ENCODE measurements at places on chromosomes 4 and X.

DNA sequence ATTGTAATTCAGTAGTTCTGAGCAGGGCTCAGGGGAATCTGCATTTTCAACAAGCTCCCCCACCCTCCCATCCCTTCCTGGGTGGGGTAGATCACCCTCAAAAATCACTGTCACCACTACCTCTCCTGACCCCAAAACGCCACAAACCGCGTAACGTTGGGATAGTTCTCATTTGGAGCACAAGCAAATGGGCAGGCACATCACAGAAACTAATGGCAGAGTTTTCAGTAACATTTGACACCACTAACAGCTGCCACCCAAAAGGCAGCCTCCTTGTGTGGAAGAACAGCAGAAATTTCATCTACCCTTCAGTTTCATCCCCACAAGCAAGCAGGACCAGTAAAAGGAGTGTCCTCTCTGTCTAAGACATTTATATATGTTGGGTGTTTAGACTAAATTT lies 132.7 kb downstream of the PALLD start:
- DNase-seq = no peak

DNA sequence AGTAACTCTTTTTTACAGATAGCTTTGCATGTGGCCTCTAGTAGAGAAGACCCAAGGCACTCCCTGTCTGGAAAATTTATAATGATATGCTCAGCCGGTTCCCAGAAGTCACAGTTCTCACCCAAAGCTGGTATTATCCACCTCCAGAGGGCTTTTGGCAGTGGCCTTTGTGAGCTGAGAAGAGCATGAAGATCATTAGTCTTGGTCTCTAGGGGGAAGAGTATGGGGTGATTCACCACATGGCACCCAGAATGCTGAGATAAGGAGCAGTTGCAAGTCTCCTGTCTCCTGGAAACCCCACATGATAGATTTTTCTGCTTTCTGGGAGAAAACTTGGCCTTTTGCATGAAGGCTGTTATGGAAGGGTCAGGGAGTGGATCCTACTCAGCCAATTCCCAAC lies 75.4 kb upstream of the PRPS1 start:
- no peak for DNase-seq

GRCh38 chr4:100555611-100556337 lies 38.0 kb upstream of the EMCN start:
- no peak for DNase-seq

DNA sequence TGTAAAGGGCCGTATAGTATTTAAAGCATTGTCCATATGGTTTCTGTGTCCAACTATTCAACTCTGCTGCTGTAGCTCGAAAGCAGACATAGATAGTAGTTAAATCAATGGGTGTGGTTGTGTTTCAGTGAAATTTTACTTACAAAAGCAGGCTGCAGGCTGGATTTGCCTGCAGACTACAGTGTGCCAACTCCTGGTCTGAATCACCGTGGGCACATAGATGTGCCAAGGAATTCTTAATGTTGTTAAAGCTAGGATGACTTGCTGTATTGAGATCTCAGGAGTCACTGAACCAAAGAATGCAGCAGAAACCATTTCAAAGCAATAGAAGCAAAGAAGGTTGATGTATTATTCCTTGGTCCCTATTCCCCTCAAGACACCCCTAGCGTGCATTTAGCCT lies 379.0 kb downstream of the STIM2 start:
- no peak for DNase-seq

- no peak for DNase-seq
Measured at GRCh38 chr4:15653420-15653819, 1.7 kb downstream of the FBXL5 start.

GRCh38 chr4:6771229-6771671 lies 11.3 kb upstream of the KIAA0232 start:
- no peak for DNase-seq

DNA sequence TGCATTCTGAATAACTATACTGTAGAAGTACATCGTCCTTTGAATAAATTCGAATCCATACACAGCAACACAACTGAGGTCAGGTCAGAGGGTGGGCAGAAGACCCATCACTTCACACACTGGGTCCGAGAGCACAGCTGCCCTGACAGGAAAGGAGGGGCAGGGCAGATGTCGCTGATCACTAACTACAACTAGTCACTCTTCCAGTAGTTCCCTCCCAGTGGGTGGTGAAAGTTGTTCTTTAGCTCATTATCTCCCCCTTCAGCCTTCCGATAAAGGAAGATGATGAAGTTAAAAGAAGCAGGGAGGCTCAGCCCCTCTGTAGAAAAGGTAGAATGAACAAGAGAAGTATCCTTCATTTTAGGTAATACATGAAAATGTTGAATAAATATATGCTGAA lies 278.9 kb downstream of the INPP4B start:
- DNase-seq = peak; percentile 14

GRCh38 chrX:96538104-96538725 lies 146.4 kb upstream of the DIAPH2 start:
- no peak for DNase-seq

DNA sequence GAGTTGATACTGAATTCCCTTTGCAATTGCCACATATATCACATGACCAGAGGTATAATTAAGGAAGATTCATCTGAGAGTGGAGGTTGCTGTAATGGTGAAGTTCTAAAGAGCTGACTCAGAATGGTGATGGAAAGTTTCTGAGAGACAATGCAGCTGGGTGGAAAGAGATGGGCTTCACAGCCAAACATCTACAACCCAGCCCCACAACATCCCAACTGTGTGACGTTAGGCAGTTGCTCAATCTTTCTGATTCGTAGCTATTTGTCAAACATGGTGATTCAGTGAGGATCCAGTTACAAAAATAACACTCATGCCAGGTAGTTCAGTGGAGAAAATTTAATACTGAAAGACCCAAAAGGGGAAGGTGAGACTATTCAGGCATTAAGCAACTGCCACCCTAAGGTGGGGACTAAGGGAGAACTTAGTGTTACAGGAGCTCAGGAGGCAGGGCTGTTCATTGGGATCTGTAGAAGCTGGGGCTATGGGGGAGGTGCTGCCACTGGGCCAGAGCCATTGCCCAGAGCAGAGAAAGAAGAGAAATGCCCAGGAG lies 6.9 kb upstream of the AFF1 start:
- DNase-seq = no peak

- DNase-seq = no peak
Measured at GRCh38 chrX:65971151-65971550, 68.7 kb downstream of the VSIG4 start.

DNA sequence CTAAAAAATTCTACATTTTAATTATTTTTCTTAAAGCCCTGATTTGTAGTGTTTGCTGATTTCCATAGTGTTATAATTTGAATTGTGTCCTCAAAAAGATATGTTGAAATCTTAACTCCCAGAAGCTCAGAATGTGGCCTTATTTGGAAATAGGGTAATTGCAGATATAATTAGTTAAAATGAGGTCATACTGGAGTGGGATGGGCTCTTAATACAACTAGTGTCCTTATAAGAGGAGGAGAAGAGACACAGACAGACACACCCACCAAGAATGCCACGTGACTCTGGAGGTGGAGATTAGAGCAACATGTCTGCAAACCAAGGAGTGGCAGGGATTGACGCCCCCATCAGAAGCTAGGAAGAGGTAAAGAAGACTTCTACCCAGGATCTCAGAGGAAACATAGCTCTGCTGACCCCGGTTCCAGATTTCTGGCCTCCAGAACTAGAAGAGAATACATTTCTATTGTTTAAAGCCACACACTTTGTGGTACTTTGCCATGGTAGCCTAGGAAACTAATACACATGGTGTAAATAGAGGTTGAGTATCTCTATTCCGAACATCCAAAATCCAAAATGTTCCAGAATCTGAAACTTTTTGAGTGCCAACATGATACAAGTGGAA lies 70.5 kb upstream of the IRF2 start:
- no peak for DNase-seq

DNA sequence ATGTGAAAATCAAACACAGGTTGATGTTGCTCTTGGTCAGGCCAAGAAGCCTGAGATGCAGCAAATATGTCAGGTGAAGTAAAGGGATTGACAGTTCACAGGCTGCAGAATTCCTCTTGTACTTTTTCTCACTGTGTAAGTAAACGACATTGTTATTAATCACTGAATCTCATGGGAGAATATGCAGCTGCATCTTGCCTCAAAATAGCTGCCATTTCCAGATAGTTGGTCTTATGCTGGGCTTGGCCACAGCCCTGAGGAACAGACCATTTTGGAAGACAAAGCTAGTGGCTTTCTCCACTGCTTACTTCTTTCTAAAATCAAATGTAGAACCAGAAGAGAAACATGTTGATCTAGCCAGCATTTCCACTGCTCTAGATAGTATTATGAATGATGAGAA lies 403.4 kb upstream of the NR3C2 start:
- no peak for DNase-seq

DNA sequence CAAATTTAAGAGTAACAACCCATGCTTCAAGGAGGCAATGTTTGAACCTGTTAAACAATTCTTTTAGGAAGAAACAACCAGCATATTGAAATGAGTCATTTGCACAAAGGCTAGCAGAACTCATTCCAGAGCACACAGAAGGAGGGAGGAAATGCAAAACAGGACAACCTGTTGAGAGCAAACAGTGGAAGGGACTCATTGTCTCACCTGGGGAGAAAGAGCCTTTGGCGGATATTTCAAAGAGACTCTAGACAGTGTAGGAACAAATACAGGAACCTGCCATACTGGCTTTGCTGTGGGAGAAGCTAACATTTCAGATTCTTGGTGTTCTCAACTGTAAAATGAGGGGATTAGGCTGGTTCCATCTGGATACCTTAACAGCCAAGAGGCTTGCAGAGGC lies 14.8 kb upstream of the RASGEF1B start:
- no peak for DNase-seq

DNA sequence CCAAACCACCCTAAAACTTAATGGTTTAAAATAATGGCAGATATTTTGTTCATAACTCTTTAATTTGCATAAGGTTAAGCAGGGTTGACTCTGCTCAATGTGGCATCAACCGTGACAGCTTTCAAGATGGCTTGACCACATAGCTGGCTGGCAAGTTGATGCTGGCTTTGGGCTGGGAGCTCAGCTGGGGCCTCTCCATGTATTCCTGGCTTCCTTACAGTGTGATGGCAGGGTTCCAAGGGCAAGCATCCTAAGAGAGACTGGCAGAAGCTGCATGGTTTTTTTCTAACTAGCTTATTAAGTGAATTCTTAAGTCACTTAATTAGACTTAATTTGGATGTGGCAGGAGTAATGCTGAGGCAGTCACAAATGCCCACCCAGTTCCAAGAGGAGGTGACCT lies 4.5 kb downstream of the RP2 start:
- DNase-seq = no peak

GRCh38 chr4:24794051-24794450 lies 1.3 kb upstream of the SOD3 start:
- DNase-seq = no peak

DNA sequence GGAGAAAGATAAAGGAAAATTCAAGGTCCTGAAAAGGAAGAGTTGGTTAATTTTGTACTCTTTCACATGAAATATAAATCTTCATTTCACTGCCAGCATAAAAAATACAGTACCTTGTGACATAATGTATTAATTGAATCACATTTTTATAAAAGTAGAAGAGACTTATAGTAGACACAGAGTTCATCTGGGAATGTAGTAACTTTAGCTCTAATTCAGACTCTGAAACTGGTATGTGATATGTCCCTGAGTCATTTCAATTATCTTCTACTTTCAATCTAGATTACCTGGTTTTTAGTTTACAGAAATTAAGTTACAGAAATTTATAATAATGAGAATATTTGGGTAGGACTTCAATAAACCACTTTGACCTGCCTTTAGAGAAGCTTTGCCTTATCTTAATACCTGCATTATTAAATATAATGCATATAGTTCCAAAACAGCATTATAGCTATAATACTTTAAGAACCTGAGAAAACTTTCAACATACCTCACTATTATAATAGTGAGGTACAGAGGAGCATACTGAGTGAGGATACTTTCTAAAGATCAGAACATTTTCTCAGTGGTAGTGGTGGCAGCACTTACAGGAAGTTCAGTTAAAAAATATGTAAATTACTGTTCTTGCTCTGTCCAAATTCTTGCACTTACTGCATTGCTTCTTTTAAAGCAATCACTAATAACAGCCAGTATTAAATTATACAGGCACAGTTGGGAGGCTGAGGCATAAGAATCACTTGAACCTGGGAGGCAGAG lies 11.2 kb downstream of the NEK1 start:
- no peak for DNase-seq

DNA sequence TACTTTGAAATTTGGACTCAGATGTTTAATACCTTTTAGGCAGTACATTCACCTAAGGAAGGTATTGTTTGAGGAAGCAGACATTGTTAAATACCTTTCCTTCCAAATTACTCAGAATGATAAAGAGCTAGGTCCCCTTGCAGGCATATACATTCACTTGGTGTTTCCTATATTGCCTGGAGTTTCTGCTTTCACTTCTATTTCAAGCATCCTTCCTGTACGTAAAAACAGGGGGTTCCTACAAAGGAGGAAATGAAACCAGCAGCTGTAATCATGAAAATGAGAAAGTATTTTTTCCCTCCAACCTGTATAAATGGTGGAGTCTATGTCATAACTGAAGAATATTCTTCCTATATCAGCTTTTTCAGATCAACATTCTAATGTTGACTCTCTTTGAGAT lies 90.4 kb upstream of the RASGEF1B start:
- DNase-seq = no peak

DNA sequence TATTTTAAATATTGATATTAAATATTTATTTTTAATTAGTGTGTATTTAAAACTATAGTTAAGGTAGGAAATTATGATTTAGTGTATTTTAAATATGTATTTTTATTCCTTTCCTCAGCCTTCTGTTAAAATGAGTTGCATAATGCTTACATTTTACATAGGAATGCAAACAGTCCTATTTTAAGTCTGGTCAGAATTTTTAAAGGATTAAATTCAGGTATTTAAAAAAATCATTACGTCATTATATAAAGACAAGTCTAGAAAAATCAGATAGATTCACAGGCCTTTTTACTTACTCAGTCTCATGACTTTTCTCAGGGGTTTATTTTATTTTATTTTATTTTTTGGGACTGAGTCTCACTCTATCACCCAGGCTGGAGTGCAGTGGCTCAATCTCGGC lies 50.4 kb upstream of the RPA4 start:
- DNase-seq = no peak

GRCh38 chr4:124199755-124200154 lies 512.8 kb downstream of the ANKRD50 start:
- DNase-seq = no peak

DNA sequence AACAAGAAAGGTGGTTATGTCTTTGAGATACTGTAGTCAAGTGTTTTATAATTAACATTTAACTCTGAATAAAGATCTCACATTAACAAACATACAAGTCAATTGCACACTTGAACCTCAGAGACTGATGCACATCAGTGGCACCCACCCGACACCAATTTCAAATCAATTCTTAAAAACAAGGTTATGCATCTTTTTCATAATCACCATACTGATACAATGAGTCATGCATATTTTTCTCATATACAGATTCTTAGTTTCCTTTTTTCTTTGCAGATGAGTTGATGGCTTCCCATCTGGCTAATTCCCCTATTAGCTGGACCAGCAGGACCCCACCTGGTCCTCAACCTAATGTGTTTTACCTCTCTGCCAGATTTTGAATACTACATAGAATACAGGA lies 136.2 kb upstream of the RPL34 start:
- DNase-seq = no peak

DNA sequence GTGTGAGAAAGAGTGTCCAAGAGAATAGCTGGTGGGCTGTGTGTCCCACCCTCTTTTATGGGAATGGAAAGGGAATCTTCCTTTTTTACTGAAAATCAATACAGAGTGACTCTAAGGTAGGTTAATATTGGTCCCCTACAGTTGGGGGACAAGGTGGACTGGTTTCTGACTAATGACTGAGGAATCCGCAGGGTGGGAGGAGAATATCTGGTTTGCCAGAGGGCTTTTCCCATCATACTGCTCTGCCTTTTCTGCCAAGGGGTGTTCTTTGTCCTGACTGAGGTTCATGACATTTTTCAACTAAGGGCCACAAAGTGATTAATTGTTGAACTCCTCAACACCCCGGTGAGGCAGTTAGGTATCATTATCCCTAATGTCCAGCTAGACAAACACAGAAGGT lies 261.6 kb downstream of the SPATA18 start:
- DNase-seq = no peak

Measured in stimulated activated CD4-positive, alpha-beta T cell treated with anti-CD3 and anti-CD28 coated beads, Interleukin-1b, Interleukin-23, amount 100 ng/mL, for 1 hour (primary cell).